ENCODE measurements at places on chromosomes 4 and X.

- DNase-seq, result peak; percentile 35
Measured at GRCh38 chr4:37793562-37793961, 32.9 kb upstream of the PGM2 start.

DNA sequence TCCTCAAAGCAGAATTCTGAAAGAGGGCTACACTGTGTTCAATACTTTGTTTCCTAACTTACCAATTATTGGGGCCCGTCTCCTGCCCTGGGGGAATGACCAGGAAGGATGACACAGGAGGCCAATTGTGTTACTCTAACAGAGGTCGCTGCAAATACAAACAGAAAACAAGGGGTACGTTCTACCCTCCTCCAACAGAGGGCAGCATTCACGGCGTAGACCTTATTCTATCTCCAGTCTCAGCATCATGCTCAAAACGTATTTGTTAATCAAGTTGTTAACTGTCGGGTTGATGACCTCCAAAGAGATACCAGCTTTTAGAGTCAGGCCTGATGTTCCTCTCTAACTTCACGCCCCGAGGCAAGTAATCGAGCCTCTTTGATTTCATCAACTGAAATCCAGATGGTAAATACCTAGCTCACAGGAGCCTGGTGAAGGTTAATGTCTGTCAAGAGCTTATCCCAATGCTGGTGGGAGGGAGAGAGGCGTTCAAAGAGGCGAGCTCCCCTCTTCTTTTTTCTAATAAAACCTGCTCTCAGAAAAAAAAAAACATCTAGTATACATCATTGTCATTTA is 181.0 kb upstream of the KCNIP4 start:
- DNase-seq, result peak; percentile 1

DNA sequence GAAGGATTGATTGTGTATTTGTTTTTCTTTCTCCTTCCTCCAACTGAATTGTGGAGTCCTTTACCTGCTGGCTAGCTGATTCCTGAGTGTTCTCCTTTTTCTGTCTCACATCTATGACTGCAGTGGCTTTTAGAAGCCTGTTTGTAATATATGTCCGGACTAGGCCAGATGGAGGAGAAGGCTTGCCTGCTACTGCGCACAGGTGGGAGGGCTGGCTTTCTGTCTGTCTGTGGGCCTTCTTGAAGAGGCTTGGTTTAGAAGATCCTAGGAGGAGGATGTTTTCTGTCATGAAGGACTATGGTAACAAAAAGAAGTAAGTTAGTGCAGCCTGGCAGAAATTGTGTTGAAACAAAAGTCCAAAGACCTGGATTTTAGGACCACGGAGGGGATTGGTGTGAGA is 8.5 kb downstream of the PPP1R3F start:
- DNase-seq, result no peak

GRCh38 chr4:46196086-46196485 is 72.2 kb upstream of the GABRG1 start:
- DNase-seq, result no peak

GRCh38 chr4:142913461-142914030 is 67.4 kb upstream of the INPP4B start:
- no peak for DNase-seq

GRCh38 chr4:83631066-83631465 is 95.2 kb downstream of the GPAT3 start:
- DNase-seq, result no peak

DNA sequence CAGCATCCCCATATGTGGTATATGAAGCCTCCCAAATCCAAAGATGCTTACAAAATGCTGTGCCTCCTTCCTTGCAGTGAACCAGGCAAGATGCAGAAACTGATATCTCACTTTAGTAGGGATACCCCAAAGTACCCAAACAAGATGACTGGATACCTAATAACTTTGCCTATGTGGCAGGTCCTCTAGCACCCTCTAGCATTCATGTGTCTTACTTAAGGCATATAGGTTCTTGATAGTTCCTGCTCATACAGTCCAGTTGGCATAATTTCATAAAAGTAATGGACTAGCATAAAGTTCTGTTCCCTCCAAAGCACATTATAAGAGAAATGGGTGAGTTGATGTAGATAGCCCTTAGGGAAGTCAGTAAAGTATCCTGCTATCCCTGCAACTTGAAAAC is 36.8 kb upstream of the SPP1 start:
- DNase-seq, result no peak

GRCh38 chr4:173379929-173380328 is 9.2 kb downstream of the SAP30 start:
- no peak for DNase-seq

DNA sequence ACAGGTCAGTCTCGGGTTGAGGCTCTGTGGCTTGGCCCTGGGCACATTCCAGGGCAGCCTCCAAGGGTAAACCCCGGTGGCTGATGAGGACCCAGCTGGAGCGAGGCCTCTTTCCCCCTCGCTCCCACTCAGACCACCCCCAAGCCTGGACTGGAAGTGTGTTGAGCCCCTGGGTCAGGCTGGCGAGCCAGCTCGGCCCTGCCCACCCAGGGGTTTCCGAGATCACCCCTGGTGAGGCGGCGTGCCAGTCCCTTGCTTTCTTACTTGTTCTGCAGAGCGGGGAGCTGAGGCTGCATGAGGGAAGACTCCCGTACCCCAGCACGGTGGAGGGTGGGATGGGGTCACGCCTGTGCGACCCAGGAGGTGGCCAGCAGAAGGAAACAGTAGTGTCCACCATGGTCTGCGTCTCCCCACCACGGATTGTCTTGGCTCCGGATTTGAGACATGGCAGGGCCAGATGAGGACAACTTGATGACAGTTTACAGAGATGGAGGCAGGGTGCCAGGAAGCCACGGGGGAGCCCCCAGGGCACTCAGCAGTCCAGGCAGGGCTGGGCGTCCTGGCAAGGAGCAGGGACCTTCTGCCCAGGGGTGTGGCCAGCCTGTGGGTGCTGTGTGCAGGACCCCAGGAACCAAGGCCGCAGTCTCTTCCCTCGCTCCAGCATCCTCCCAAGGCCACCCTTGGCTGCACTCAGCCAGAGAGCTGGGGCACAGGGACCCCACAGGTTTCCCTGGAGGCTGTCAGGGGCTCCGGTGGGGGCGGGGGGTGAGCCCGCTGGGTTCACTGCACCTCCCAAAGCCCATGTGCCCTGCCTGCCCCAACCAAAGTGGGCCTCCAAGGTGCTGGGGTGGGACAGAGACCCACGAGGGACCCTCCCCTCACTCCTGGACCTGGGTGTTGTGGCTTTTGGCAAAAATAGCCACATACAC is 6.6 kb upstream of the FGFRL1 start:
- no peak for DNase-seq

DNA sequence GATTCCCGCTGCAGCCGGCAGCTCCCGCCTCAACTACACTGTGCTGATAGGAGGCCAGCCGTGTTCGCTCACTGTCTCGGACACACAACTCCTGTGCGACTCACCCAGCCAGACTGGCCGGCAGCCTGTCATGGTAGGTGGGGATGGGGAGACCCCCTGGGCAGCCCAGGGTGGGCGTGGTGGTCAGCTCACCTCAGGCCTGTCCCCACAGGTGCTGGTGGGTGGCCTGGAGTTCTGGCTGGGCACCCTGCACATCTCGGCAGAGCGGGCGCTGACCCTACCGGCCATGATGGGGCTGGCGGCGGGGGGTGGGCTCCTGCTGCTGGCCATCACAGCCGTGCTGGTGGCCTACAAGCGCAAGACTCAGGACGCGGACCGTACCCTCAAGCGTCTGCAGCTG is 9.5 kb downstream of the PLXNA3 start:
- no peak for DNase-seq

- no peak for DNase-seq
Measured at GRCh38 chrX:136762820-136763452, 17.8 kb downstream of the ARHGEF6 start.

DNA sequence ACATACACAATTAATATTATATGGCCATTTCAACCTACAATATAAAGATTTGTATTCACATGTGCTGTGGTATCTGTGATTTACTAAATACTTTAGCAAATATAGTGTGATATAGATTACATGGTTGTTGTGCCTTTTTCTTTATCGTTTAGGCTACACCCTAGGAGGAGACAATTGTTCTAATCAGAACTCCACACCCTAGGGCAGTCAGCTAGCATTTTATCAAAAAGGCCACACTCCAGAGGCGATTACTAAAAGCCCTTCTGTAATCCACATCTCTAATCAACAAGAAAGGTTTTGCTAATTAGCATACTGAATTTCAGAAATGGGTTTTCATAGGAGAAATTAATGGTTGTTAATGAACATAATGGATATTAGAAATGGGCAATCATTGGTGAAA is 319.5 kb upstream of the NOCT start:
- DNase-seq, result no peak

DNA sequence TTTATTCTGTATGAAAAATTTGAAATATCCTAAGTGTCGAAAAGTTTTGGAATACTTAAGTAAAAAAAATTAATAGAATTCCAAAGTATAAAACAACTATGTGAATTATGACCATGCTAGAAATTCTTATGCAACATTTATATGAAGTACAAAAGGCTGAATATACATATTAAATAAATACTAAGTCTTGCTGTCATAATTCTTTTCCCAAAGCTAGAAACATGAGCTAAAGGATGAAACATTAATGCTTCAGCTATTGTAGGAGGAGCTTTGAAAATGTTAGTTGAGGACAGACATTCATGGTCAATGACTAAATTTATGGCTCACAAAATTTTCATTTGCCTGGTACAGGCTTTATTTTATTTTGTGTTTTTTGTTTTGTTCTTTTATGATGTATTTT is 207.3 kb downstream of the GABRB1 start:
- DNase-seq, result no peak

Data from CD4-positive, alpha-beta T cell treated with Interleukin-21 for 1 hour (primary cell).